NCI-H1694 treated with DMSO at 0.1 percent for 48 hours (cell line): ENCODE measurements at places on chromosomes 16 and 17.
A peak's percentile ranks its signal among the peaks of the same experiment; 100 is the strongest.

DNA sequence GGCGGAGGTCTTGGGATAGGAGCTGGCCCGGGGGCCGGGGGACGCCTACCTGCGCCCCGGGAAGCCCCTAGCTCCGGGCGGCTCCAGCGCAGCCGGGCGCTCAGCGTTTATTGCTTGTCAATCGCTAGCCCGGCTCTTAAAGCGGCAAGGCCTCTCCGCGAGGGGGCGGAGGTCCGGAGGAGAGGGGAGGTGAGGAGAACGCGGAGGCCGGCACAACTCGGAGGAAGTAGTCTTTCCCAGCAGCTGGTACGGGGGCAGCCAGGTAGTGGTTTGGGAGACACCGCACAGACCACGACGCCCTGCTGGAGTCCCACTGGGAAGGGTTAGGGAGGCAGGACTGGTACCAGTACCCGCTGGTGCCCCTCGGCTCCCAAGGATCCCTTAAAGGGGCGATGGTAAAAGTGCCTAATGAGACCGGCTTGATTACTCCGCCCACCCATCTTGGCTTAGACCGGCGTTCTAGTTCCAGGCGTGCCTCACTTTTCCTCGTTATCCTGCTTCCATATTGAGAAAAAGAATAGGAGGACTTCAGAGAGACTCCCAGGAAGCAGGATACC lies at the start of gene MPP2:
MPP2 (minus strand) TSS at position 112 of the 557 bp plus-strand sequence. CDS start 3,076 bp downstream, outside the sequence.
- peak; percentile 82 for DNase-seq

DNA sequence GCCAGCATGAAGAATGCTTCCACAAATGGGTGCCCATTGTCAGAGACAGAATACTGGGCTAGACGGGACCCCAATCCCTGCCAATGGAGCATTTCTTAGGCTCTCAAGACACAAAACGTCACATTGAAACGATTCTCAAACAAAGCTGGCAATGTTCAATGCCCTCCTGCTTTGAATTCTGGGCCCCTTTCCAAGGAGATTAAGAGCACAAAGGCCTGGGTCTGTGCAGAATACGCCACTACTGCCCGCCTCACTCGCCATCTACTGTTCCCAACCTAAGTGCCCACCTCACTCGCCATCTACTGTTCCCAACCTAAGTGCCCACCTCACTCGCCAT lies 9.7 kb downstream of the CFAP20 start:
- no peak for DNase-seq

- no peak for DNase-seq
Measured at GRCh38 chr16:878072-878784, 77.7 kb upstream of the GNG13 start.

- no peak for DNase-seq
Measured at GRCh38 chr17:79207960-79208359, 133.3 kb downstream of the ENGASE start.

- no peak for DNase-seq
Measured at GRCh38 chr17:14745541-14745940, 444.7 kb downstream of the HS3ST3B1 start.

GRCh38 chr17:46995841-46996571 lies 17.0 kb upstream of the RPRML start:
- DNase-seq, result no peak

DNA sequence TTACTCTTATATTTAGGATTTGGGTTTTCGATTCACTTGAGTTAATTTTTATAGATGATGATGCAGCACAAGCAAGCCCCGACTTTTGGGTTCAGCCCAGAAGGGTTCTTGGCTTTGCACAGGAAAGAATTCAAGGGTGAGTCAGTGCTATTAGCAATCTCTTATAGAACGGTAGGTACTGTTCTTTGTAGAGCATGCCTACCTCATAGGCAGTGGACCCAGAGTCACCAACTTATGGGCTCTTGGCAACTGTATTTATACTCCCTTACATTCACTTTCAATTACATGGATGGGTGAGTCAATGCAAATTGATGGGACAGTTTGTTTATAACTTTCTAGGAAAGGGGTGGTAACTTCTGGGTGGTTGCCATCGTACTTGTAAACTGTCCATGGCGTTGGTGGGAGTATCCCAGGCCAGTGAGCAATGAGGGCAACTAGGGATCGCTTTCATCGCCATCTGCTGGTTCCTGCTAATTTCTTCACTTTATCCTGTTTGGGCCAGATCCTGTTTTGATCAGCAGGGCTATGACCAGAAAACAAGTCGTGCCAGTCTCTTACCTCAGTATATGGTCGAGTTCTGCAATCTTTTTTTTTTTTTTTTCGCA lies 362.6 kb downstream of the CNTNAP4 start:
- DNase-seq, result no peak

GRCh38 chr17:310111-311010 lies 42.2 kb downstream of the RPH3AL start:
- DNase-seq, result no peak

DNA sequence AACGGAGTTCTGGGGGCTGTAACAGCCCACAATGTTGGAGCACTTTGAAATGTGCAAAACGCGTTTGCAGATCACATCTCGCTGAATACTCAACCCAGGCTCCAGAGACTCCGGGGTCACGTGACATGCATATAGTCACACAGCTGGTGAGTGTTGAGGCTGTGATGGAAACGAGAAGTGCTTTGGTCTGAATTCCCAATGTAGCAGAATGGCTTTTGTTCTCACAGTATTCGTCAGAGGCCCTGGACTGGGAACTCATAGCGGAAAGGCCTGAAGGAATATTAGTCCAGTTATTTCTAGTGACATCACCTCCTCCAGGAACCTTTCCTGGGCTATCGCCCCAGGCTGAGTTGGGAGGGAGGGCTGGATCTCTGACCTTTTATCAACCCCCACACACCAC lies 95.8 kb upstream of the CRHR1 start:
- peak; percentile 85 for DNase-seq

- DNase-seq, result no peak
Measured at GRCh38 chr16:48511071-48511540, 98.9 kb downstream of the N4BP1 start.

GRCh38 chr17:37392024-37392590 lies 14.5 kb downstream of the ACACA start:
- DNase-seq, result no peak

- no peak for DNase-seq
Measured at GRCh38 chr17:6797718-6798351, 21.8 kb downstream of the FBXO39 start.

DNA sequence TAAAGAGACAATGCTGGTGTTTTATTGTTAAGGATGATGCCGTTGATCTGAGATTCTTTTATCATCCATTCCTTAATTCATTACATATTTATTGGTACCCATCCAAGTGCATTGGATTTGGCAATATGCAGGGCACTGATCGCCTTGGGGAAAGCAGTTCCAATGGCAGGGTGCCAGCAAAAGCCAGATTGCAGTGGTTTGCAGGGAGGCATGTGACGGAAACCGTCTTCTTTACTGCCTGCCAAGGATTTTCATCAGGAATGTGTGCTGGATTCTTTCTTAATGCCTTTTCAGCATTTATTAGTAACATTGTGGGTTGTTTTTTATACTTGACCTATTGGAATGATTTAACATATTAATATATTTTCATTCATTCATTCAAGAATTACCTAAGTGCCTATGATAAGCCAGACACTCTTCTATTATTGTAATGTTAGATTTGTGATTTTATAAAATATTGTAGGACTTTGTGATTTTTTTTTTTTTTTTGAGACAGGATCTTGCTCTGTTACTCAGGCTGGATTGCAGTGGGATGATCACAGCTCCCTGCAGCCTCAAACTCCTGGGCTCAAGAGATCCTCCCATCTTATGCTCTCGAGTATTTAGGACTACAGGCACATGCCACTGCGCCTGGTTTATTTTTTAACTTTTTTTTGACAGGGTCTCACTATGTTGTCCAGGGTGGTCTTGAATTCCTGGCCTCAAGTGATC lies 93.4 kb upstream of the TNRC6A start:
- DNase-seq, result peak; percentile 72

DNA sequence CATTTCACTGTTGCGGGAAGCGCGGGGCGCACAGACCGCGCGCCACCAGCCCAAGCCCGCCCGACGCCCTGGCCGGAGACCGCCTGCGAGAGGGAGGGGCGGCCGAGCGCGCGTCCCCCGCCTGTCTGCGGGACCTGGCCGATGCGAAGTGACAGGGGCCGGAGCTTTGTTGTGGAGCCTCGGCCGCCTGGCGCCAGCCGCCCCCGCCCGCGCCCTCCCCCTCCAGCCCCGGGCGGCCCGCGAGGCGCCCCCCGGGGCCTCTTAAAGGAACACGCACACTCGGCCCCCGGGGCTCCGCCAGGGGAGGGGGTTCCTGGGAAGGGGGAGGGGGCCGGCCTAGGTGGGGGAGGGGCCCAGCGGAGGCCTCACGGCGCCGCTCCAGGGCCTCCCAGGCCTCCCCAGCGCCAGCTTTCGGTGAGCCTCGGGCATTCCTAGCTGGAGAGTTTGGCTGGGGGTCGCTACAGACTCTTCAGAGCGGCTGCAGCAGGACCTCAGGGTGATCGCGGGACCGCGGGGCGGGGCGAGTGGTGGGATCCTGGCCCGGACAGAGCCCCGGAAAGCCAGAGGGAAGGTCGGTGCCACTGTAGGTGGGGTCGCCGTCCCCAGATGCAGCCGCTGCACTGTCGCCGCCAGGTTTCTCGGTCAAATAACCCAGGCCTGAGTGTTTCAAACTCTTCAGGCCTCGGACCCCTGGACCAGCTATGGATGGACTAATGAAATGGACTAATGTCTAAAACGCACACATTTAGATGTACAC lies 2.4 kb upstream of the TBX2 start:
- no peak for DNase-seq

- DNase-seq, result no peak
Measured at GRCh38 chr17:34318474-34318873, 761 bp upstream of the CCL8 start.

- DNase-seq, result no peak
Measured at GRCh38 chr17:75856062-75856756, 1.1 kb upstream of the WBP2 start.

- no peak for DNase-seq
Measured at GRCh38 chr16:80573700-80574120, 32.9 kb downstream of the DYNLRB2 start.

DNA sequence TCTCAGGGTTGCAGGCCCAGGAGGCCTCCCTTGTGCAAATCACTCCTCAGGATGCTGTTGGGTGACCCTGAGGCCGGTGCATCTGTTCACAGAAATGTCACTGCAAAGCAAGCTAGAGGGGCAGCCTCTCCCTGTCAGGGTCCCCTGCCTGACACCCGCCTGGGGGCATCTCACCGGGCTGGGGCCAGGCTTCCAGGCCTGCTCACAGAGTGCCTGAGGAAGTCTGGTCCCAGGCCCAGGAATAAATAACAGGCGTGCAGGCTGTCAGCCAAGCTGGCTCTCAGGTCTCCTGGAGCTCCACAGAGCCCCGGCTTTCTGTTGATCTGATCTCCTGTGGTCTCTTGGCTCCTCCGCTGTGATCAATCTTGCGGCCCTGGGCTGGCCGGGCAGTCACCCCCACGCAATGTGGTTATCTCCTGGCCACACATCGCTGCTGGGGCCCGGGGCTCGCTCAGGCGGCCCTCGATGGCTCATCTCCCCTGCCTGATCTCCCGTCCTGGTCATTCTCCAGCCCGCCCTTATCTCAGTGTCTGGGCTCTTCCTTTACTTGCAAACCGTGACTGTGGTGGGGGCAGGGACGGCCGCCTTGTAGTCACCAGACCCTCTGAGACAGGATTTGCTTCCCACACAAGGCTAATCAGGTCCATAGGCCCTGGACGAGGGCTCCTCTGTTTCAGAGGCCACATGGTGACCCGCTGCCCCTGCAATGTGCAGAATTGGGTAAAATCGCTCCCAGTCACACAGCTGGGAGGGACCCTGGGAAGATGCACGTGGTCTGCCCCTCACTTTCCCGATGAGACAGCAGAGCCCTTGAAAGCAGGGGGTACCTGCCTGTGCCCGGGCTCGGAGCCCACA lies 231.2 kb upstream of the GSE1 start:
- DNase-seq, result peak; percentile 63

DNA sequence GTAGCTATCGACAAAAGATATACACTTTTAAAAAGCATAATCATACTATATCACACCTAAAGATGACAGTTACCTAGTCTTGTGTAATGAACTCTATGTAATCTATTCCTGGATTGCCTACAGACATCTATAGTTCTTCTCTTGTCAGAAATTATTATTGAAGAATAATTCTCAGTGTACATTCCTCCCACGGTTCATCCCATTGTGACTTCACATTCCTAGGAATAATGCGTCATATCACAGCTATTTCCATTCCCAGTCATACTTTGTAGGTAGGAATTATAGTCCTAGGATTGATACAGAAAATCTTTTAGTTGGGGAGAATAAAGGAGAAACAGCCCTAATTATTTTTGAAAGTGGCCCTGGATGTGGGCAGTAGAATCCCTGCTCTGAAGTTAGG lies 44.0 kb upstream of the ABCC11 start:
- DNase-seq, result no peak

GRCh38 chr17:61423967-61424649 lies 24.5 kb downstream of the TBX2 start:
- no peak for DNase-seq

DNA sequence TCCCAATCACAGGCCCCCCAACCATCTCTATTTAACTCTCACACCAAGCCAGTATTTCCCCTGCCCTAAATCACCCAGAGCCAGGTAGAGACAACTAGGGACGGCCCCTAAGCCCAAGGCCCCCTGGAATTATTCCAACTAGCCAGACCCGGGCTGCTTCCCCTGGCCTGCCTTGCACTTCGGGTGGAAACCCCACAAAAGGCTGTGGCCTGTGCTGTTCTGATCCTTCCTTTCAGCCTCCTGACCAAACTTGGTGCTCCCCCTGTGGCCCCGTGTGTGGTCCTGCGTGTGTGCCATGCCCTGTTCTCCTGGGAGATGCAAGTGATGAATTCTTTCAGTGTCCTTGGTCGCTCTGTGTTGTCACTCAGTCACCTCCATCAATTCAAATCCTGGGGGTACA lies 14.9 kb downstream of the CCL17 start:
- no peak for DNase-seq

- DNase-seq, result no peak
Measured at GRCh38 chr17:44610871-44611270, 45.4 kb upstream of the MEIOC start.

- DNase-seq, result no peak
Measured at GRCh38 chr16:75258807-75259141, 7.3 kb upstream of the BCAR1 start.

DNA sequence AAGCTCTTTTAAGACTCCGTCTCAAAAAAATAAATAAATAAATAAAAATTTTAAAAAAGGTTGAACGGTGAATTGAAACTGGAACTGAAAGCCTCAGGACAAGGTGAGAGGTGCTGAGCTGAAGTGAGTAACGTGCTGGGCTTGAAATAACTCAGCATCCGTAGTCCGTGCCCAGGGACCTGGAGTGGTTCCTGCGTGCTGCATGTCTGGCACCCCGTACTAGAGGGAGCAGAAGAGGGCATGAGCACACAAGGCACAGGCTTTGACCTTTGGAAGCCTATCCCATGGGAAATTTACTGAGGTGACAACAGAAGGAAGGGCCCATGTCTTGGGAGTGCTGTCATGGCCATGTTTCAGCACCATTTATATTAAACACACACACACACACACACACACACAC lies 4.5 kb upstream of the MEIOB start:
- DNase-seq, result no peak
